ENCODE measurements at places on chromosomes 7 and 10.

- no peak for DNase-seq
These were observed 80.5 kb upstream of the RNF32 start for GRCh38 chr7:156560075-156560474.

DNA sequence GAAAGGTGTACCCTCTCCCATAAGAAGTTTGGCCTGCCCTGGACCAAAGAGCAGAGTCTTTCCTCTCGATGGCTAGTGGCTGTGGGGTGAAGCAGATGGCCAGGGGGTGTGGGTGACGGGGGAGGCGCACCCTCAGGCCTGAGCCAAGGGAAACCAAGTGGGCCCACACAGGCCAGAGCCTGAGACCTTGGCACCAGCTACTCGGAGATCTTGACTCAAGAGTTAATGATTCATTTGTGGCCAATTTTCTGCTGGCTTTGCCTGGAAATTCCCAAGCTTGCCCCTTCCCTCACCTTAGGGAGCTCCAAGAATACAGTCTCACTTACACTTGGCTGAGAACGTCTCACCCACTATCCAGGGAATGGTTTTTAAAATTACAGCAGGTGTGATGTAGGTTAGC lies 42.7 kb downstream of the ZMIZ1 start:
- DNase-seq, result peak; percentile 74

DNA sequence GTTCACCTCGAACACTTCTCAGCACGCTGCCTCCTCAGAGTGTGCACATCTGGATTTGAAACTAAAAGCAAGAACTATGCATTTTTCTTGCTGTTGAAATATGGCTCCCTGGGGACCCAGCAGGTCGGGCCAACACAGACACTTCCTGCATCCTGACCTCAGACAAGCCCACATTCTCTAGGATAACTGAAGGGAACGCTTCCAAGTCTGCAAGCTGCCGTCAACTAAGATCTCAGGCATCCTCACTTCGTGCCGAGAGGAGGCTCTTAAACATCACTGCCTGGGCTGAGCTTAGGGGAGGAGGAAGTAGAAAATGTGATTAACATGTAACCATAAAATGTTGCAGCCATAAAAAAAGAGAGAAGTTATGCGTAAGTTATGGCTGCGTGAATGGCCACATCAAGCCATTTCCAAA lies 65.5 kb downstream of the PYROXD2 start:
- peak; percentile 98 for DNase-seq

- peak; percentile 65 for DNase-seq
These were observed 228.5 kb downstream of the SLC25A13 start for GRCh38 chr7:96093435-96093834.

- DNase-seq, result no peak
These were observed 294.7 kb downstream of the ARL4A start for GRCh38 chr7:12982178-12982577.

GRCh38 chr10:88037623-88038022 lies 174.2 kb downstream of the PTEN start:
- no peak for DNase-seq

DNA sequence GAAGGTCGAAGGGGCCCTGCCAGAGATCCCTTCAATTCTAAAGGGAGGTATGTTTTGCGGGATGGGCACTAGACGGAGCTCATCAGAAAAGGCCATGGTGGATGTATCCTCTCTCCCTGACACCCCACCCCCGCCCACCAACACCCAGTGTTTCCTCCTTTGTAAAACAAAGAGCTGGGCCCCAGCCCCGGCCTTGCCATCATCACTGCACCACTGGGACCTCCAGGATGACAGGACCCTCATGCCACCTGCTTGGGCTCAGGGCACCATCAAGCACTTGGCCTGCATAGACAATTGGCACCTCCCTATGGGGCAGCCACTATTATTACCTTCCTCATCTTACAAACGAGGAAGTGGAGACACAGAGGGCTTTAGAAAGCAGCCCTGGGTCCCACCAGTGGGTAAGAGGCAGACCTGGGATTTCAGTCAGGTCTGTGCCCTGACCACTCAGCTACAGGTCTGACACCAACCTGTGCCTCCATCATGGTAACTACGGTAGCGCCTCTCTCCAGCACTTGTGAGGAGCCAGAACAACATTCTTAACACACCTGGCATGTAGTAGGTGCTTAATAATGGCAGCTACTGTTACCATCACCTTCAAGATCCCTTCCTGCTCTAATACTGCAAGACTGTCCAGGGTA lies 2.0 kb downstream of the CALML3 start:
- DNase-seq, result no peak

GRCh38 chr7:136869001-136869961 lies 829 bp downstream of the CHRM2 start:
- DNase-seq, result no peak

DNA sequence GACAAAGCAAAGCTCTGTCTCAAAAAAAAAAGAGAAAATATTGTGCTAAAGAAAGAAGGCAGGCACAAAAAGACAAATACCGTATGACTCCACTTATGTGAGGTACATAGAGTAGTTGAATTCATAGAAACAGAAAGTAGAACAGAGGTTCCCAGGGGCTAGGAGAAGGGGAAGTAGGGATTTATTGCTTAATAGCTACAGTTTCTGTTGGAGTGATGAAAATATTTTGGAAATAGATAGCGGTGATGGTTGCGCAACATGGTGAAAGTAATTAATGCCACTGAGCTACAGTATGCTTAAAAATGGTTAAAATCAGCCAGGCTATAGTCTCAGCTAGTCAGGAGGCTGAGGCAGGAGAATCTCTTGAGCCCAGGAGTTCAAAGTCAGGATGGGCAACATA lies 18.5 kb upstream of the NPFFR1 start:
- DNase-seq, result no peak

GRCh38 chr10:111989136-111989911 lies 194.2 kb downstream of the GPAM start:
- no peak for DNase-seq

DNA sequence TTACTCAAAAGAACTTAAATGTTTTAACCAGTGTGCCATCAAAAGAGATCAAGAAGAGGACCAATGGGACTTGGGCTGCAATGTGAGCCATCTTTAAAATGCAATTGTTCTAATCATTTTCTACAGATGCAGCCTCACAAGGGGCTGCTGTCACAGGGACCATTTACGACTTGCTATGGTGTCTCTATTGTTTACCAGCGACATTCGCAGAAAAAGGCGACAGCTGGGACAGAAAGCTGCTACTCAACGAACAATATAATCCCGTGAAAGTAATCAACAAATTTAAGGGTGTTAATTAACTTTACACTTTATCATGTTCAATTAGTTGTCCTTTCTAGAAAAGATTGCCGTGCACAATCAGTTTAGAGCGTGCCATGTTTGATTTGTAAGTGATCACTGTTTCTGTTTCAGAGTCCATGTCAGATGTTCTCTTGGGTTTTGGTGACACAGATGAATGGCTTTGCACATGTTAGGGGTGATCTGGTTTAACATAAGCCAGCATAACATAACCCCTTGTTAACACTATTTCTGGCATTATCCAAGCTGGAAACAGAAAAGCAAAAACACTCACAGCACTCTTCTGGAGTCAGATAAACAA lies 110.8 kb downstream of the HIBADH start:
- no peak for DNase-seq

GRCh38 chr7:44232396-44232795 lies 31.6 kb downstream of the YKT6 start:
- no peak for DNase-seq

GRCh38 chr7:140304191-140304799 lies 94.0 kb downstream of the SLC37A3 start:
- DNase-seq, result no peak

- no peak for DNase-seq
These were observed 290.6 kb downstream of the SORCS3 start for GRCh38 chr10:104931612-104932134.

GRCh38 chr7:54967377-54967776 lies 51.4 kb upstream of the EGFR start:
- no peak for DNase-seq

DNA sequence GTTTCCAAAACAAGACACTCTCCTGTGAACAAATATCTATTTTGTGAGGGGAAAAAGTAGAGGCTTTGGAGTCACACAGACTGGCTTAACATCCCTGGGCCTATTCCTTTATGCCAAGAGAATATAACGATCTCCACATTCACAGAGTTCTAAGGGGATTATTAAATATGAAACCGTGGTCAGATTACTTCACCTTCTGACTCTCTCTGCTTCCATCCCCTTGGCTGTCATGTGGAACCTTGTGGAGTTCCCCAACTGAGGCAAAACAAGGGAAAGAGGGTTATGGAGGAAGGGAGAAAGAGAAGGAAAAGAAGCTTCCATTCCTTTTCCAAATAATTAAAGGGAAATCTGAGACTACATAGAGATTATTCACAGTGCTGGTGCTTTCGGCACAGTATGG lies 55.5 kb upstream of the ATP6V0A4 start:
- DNase-seq, result no peak

- DNase-seq, result no peak
These were observed 29.6 kb downstream of the LRRC27 start for GRCh38 chr10:132361581-132362101.

- DNase-seq, result no peak
These were observed 6.3 kb upstream of the GSTK1 start for GRCh38 chr7:143256932-143257331.

DNA sequence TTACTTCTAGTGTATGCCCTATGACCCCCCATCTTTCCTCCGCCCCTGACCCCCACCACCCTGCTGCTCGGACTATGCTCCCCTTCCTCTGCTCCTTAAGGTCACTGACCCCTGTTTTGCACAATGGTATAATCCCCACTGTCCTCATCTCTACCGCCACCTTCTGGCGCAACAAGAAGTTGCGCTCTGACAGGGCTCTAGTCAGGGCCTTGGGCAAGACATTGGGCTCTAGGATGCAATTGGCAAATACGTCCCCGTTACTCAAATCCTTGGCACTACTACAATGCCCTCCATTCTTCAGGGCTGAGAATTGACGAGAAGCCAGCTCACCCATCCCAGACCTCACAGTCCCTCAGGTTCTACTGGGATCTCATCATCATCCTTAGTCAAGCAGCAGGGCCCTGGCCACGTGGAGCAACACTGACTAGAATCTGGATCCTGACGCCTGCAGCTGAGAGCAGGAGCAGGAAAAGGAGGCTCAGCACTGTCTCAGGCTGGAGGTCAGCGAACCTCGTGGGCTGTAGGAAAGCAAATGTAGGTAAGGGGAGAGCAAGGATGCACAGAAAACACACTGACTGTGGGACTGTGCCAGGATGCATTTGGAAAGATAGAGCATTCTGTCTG lies 10.6 kb downstream of the LRIT2 start:
- no peak for DNase-seq

DNA sequence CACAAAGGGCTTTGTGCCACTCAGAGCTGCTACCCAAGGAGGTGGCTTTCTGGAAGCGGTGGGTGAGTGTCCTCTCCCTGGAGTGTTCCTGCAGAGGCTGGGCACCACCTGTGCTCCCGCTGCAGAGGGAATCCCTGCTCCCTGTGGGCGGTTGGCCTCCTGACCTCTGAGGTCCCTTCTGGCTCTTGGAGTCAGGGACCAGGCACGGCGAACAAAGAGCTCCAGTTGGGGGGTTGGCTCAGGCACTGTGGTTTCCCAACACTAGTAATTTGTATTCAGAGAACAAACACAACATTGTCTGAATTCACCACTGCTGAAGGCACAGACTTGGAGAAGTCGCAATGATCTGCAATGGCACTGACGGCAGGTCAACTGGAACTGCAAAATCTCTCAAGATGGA lies 328.9 kb downstream of the PRPF18 start:
- DNase-seq, result no peak

DNA sequence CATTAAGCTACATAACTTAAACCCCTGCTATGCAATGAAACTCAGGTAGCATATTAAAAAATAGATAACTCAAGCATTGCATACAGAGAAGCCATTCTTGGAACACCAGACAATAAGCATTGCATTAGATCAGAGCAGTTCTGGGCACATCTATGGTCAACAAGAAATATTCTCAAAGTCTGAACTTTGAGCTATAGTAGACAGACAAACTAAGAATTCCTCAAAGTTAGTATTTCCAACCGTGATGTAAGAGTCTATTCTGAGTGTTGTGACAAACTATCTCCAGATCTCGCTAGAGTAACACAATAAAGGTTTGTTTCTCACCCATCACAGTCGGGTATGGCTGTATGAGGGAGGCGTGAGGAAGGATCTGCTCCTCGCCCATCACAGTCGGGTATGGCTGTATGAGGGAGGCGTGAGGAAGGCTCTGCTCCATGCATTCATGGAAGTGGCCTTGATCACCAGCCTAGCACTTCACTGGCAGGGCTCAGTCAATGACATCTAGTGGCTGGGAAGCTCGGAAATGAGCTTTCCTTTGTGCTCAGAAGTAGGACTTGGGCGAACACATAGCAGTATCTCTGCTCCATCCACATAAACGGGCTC lies 61.6 kb upstream of the ANKRD1 start:
- no peak for DNase-seq

DNA sequence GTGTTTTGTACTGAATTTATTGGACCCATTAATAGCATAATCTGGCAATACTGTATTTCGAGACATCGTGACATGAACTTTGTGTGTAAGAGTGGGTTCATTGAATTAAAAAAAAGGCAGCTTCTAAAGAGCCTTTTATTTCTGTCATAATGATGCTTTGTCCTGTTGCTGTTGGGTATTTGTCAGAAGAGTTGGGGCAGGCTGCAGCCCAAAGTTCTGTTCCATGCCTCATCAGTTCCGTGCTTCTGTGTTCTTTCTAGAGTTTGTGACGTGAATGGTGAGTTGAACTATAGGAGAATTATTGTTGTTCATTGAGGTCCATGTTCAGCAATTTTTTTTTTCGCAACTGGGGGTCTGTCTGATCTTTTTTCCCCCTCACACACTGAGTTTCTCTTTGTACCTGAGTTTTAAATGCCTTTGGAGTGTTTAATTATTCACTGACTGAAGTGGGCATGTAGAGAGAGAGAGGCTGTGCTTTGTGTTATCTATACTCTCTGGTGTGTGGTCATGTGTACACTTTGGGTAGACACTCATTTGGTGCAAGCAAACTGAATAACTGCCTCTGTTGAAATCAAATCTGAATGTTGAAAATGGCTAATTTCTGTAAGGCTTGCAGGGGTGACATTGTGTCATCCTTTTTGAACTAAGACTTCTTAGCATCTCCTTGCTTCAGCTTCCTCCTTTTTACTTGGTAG lies 69.8 kb downstream of the ADD3 start:
- no peak for DNase-seq

- DNase-seq, result peak; percentile 64
These were observed 4.7 kb downstream of the GLI3 start for GRCh38 chr7:42232275-42232674.

All from HFFc6 (cell line).